ENCODE measurements at places on chromosomes 7 and 10.

- DNase-seq: no peak
These were observed 99.8 kb downstream of the PTN start for GRCh38 chr7:137243741-137244140.

- DNase-seq: no peak
These were observed 352.7 kb downstream of the DNAJB6 start for GRCh38 chr7:157689269-157690057.

DNA sequence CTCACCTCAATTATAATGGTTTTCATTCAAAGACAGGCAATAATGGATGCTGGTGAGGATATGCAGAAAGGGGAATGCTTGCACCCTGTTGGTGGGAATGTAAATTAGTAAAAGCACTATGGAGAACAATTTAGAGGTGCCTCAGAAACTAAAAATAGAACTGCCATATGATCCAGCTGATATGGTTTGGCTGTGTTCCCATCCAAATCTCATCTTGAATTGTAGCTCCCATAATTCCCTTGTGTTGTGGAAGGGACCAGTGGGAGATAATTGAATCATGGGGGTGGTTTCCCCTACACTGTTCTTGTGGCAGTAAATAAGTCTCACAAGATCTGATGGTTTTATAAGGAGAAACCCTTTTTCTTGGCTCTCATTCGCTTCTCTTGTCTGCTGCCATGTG is 87.7 kb downstream of the TES start:
- no peak for DNase-seq

- peak; percentile 38 for DNase-seq
These were observed 256.3 kb upstream of the MINDY3 start for GRCh38 chr10:16116404-16117304.

- DNase-seq: no peak
These were observed 378.5 kb downstream of the TCERG1L start for GRCh38 chr10:130933008-130933390.

DNA sequence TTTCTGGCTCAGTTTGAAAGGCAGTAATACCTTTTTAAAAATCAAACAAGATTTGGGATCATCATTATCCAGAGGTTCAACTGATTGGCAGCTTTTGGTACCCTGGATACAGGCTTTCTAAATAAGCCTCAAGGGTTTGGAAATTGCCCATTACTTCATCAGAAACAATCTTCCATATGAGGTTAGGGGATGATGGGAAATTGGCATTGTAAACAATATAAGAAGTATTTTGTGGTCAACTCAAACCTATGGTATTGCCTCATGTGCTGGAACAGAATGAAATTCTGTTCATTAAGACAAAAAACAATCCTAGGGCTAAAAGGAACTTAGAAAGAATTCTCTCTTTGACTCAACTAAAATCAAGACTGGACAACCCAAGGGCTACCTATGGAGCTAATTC is 92.6 kb upstream of the HECTD2 start:
- DNase-seq: no peak

GRCh38 chr7:121385800-121386179 is 10.3 kb downstream of the FAM3C start:
- no peak for DNase-seq

DNA sequence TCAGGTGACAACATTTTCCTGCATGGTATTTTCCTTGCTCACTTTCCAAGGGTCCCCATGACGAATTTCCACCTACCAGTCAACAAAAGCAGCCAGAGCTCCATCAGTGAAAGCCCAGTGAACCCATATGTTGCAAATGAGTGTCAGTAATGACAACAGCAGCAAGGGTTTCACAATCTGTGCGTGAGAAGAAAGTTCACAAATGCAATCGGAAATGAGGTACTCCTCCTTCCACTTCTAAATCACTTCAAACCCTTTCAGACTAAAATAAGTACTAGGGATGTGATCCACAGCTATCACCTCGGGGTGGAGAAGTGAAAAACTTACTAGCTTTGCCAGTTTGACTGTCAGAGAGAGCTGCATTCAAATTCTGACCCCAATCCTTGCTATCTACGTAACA is 55.6 kb upstream of the BET1 start:
- DNase-seq: peak; percentile 6

GRCh38 chr7:22351329-22351692 is 5.6 kb downstream of the RAPGEF5 start:
- DNase-seq: peak; percentile 52

DNA sequence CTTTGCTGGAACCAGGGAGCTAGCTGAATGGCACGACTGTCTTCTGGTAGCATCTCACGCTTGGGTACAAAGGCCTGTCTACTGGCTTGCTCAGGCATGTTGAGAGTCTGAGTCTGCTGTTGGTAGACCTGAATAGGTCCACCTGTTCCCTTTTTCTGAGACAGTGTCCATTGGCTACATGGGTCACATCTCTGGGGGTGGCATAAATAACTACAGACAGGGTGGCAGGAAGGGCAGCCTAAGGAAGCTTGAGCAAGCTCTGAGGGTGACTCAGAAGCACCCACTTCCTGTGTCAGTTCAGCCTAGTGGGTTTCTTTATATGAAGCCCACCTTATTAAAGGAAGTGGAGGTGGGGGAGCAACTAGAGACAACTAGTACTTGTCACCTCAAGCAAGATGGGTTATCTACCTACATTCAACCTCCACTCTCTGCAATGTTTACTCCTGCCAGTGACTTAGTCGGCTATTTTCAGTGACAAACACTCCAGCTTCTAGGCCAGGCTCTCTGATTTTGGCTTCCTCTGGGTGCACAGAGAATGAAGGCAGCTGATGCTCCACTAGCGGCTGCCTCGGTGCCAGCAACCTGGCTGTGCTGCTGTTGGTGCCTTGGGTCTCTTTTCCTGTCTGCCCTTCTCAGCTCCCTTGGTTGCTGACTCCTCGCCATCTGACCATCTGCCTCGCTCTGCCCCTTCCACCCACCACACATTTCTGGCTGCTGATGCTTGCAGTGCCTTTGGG is 5.7 kb upstream of the ZYX start:
- DNase-seq: no peak

GRCh38 chr7:93185303-93186027 is 37.3 kb upstream of the SAMD9L start:
- DNase-seq: no peak

GRCh38 chr7:155829796-155830470 is 17.7 kb upstream of the SHH start:
- DNase-seq: no peak

- DNase-seq: no peak
These were observed 122.2 kb downstream of the KMT2E start for GRCh38 chr7:105136221-105136620.

DNA sequence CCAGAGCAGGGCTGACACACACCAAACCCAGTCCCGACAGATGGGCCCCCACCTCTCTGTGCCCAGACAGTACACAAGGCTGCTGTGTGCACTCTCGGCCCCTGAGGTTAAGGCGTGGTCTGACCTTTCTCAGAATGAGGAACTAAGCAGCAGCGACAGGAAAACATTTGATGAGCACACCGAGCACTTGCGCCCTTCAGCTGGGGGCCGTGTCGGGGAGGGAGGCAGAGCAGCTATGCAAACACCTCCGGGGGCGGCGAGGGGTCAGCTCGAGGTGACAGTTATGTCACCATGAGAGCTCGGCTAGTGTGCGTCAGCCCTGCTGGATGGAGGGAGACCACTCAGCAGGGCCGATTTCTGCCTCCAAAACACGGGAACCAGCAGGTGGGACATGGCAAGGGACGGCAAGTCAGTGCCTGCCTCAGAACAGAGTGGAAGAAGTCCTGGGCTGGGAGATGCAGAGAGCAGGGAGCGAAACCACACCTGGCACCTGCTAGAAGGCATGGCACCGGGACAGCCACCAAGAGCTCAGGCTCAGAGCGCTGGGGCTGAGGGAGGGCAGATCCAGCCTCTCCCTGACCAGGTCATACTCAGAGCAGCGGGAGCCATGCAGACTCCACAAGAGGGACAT is 57.4 kb downstream of the CHST15 start:
- peak; percentile 71 for DNase-seq

DNA sequence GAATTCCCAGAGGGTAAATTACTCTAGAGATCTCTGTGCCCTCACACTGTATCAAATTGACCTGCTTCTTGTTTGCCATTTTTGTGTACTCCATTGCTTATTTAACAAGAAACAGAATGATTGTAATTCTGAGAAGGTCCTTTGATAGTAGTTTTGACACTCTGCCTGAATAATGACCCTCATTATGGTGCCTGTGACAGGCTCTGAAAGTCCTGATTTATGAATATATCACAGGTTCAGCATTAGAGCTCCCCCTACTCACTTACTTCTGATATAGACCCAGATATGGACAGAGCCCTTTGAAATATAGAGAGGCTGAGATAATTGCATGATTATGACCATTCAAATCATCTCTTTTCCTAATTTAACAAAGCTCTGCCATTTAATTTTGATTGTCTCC is 465.2 kb downstream of the MDFIC start:
- no peak for DNase-seq

DNA sequence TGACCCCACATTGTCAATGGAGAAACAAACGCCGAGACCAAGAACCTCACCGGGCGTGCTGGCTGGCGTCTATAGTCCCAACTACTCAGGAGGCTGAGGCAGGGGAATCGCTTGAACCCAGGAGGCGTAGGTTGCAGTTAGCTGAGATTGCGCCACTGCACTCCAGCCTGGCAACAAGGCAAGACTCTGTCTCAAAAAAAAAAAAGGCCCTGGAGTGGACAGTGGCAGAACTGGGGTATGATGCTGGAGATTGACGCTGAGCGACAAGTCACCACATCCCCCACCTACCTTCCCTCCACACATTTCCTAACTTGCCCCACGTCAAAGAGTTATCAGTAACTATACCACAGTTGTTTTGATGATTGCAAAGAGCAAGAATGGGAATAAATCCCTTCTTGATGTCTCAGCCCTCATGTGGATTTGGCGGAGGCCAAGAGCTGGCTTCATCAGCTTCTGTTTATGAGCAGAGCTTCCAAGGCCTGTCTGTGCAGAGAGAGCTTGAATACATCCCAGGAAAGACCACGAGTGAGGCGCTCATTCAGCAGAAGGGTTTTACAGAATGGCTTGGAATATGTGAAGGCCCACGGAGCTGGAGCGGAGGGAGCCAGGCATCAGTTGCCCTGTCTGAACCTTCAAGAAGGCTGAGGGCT is 28.0 kb upstream of the TNS3 start:
- no peak for DNase-seq

GRCh38 chr10:92242910-92243671 is 47.8 kb downstream of the CPEB3 start:
- peak; percentile 65 for DNase-seq

GRCh38 chr7:46230990-46231305 is 309.9 kb upstream of the IGFBP3 start:
- no peak for DNase-seq

- DNase-seq: no peak
These were observed 134.7 kb downstream of the PFKFB3 start for GRCh38 chr10:6337382-6337781.

GRCh38 chr10:2284071-2284470 is 546.7 kb upstream of the ADARB2 start:
- no peak for DNase-seq

- DNase-seq: no peak
These were observed 27.0 kb downstream of the ADRB1 start for GRCh38 chr10:114070710-114071109.

GRCh38 chr7:131546126-131546525 is 10.3 kb downstream of the PODXL start:
- no peak for DNase-seq

DNA sequence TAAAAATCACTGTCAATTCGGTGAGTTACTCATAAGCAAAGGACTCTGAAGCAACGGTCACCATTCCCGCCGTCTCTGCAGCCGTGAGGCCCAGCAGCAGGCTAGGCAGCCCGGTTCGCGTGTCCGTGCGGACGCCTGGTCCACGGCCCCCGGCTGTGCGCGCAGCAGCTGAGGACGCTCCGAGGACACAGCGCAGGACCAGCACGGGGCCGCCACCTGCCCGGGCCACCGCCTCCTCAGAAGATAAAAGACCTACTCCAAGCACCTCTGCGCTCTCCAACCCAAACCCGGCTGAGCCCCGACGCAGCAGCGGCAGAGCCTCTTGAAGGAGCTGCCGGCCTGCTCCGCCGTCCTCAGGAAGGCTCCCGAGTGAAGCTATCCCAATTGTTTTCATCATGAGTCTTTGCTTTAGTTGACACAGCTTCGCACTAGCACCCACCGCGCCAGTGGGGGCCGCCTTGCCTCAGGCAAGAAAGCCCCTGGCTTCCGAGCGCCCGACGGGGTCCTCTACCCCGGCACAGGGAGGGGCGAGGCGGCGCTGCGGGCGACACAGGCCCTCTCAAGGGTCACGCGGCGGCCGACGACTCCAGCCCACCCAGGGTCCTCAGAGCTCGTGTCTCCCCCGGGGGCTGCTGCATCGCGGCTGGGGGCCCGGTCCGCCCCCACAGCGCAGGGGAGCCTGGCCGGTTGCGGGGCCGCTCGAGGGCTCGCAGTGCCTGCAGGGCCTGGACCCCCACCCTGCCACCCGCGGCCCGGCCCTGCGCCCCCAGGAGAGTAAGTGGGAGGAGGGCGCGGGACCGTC is 16.9 kb upstream of the GPR146 start:
- DNase-seq: no peak

GRCh38 chr10:29757551-29758297 is 123.0 kb upstream of the SVIL start:
- no peak for DNase-seq

GRCh38 chr7:120170834-120171233 is 102.1 kb upstream of the KCND2 start:
- DNase-seq: no peak

- DNase-seq: no peak
These were observed 14.7 kb upstream of the CSGALNACT2 start for GRCh38 chr10:43123361-43124093.

DNA sequence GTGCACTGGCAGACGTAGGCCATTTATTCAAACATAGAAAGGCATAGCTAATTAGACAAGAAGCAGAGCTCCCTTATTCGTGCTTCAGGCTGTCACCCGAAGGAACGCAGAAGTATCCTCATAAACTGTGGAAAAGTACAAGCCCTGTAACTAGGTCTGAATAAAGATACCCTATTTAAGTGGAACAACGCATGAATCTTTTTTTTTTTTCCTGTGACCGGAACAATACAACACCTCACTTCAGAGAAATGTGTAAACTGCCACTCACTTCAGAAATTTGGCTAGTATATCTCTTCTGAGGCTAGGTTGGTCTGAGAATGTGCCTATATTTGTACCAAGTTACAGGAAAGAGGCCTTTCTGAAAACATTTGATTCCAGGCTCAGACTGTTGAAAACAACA is 8.0 kb upstream of the CSTF2T start:
- no peak for DNase-seq

- no peak for DNase-seq
These were observed 93.8 kb downstream of the PTPRE start for GRCh38 chr10:128000471-128001362.

GRCh38 chr10:50563906-50564305 is 59.9 kb downstream of the SGMS1 start:
- DNase-seq: no peak

All from HuH-7 (cell line).